ENCODE measurements at places on chromosomes 3 and 15.
A peak's percentile ranks its signal among the peaks of the same experiment; 100 is the strongest.

GRCh38 chr15:80934761-80935221 is 54.8 kb downstream of the MESD start:
- no peak for DNase-seq

GRCh38 chr3:69204315-69204957 is 82.0 kb upstream of the LMOD3 start:
- DNase-seq: no peak

GRCh38 chr15:31366169-31366734 is 39.6 kb downstream of the KLF13 start:
- DNase-seq: no peak

GRCh38 chr3:100915706-100916495 is 77.3 kb downstream of the ABI3BP start:
- DNase-seq: no peak

- DNase-seq: no peak
Observed at GRCh38 chr3:159881828-159882309, 106.8 kb upstream of the IL12A start.

- DNase-seq: no peak
Observed at GRCh38 chr3:51717446-51717845, 10.6 kb downstream of the GRM2 start.

DNA sequence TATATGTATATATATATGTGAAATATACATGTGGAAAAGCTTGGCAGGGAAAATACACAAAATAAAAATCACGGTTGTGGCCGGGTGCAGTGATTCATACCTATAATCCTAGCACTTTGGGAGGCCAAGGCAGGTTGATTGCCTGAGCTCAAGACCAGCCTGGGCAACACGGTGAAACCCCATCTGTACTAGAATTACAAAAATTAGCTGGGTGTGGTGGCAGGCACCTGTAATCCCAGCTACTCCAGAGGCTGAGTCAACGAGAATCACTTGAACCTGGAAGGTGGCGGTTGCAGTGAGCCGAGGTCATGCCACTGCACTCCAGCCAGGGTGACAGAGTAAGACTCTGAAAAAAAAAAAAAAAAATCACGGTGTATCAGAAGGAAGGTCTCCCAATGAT is 20.8 kb upstream of the ARHGEF3 start:
- DNase-seq: no peak

DNA sequence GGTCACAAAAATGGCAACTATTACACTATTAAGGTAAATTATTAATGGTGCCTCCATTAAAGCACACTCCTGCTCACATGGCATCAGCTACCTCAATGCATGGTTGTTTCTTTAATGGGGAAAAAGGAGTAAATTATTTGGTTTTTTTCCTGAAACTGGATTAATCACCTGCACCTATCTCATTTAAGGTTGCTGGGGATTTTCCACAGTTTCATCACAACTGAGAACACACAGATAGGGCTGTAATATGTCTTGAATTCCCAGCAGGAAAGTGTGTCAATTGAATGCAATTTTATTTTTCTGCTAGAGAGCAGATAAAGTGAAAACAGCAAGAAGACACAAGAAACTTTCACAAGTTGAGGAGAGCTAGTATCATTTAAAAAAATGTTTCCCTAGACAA is 36.4 kb downstream of the RFTN1 start:
- no peak for DNase-seq

GRCh38 chr3:10547841-10548783 is 42.7 kb upstream of the ATP2B2 start:
- DNase-seq: peak; percentile 46

GRCh38 chr15:76837474-76837873 is 67.7 kb downstream of the SCAPER start:
- no peak for DNase-seq

DNA sequence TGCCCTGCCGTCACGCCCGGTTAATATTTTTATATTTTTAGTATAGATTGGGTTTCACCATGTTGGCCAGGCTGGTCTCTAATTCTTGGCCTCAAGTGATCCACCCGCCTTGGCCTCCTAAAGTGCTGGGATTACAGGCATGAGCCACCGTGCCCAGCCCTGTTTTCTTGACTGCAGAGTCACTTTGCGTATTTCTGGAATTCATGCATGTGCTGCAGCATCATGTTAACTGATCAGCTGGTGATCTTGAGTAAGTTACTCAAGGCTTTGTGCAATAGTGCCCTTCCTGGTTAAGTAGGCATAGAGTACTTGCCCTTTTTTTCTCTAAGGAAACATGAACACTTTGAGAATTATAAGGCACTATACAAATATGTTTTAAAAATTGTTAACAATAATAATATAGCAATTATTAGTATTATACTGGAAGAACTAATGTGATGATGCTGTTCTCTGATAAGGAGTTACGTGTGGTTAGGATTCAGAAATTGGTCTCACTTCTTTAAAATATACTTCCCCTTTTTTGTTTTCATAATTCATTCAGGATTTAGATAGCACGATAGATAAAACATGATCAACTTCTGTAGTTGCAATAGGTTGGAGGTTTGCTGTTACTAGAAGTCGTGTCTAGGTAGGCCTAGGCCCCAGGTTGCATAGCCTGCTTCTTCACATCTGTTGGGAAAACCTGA is 33.6 kb downstream of the GPR171 start:
- no peak for DNase-seq

DNA sequence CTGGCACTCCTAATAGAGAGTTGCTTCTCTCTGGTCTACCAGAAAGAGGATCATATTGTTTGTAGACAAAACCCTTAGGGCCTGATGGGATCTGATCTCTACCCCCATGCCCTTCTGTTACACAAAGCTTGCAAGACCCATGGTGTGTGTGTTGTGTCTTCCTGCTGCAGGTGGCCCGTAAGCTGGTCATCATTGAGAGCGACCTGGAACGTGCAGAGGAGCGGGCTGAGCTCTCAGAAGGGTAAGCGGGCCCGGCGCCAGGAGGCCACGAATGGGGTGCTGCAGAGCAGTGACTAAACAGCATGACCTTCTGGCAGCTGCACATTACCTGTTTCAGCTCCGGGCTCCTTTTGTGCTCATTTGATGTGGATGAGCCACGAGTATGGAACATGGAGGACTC is 18.2 kb downstream of the TPM1 start:
- DNase-seq: no peak

- no peak for DNase-seq
Observed at GRCh38 chr15:99103279-99103678, 1.6 kb upstream of the SYNM start.

DNA sequence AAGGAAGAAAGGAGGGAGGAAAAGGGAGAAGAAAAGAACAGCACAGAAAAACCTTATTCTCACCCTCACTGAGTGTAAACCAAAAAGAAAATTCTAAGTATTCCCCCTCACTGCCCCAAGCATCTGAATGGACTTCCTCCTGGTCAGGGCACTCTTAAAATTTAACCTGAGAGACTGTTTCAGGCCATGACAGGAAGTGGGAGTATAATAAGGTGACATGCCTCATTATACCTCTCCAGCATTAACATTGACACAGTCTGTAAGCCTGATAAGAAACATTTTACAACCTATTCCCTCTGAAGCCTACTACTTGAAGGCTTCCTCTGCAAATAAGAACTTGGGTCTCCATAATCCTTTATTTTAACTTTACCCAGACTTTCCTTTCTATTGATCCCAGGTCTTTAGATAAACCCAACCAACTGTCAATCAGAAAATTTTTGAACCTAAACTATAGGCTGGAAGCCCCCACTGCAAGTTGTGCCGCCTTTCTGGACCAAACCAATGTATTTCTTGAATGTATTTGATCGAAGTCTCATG is 41.7 kb downstream of the SLCO2A1 start:
- DNase-seq: no peak

GRCh38 chr3:156602424-156602823 is 47.5 kb upstream of the SSR3 start:
- DNase-seq: no peak

All from coronary artery (tissue), 2 donors.